RWPE2 (cell line): ENCODE measurements at places on chromosomes 1 and 21.
A peak's percentile ranks its signal among the peaks of the same experiment; 100 is the strongest.

- no peak overlapping the region for H3K27ac ChIP-seq
- H3K36me3 ChIP-seq: no peaks in the 10 kb centered on the region
- H3K4me1 ChIP-seq: no peaks in the 10 kb centered on the region
- H3K27me3 ChIP-seq: no peaks in the 10 kb centered on the region
- H3K4me3 ChIP-seq: no peak overlapping the region
These were observed 13.9 kb upstream of the WDR26 start for GRCh38 chr1:224448453-224449017.

DNA sequence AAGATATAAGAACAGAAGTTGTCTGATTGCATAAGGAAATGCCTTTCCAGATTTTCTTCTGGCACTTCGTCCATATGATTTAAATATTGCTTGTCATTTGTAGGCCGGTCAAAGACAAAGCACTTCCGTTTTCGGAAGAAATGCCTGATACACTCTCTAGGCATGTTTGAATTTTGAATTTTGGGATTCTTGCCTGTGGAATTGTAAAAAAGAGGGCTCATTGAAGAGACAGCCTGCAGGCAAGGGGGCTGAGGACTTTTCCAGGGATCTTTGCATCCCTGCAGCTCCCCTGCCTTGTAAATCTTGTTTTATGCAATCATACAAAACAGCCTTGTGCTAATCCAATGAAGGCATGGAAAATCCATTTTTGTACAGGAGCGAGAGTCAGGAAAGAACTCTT lies 7.4 kb downstream of the GBP4 start:
- H3K4me1 ChIP-seq: no peaks in the 10 kb centered on the region
- H3K4me3 ChIP-seq: no peak overlapping the region
- no peak for DNase-seq
- H3K36me3 ChIP-seq: no peaks in the 10 kb centered on the region

DNA sequence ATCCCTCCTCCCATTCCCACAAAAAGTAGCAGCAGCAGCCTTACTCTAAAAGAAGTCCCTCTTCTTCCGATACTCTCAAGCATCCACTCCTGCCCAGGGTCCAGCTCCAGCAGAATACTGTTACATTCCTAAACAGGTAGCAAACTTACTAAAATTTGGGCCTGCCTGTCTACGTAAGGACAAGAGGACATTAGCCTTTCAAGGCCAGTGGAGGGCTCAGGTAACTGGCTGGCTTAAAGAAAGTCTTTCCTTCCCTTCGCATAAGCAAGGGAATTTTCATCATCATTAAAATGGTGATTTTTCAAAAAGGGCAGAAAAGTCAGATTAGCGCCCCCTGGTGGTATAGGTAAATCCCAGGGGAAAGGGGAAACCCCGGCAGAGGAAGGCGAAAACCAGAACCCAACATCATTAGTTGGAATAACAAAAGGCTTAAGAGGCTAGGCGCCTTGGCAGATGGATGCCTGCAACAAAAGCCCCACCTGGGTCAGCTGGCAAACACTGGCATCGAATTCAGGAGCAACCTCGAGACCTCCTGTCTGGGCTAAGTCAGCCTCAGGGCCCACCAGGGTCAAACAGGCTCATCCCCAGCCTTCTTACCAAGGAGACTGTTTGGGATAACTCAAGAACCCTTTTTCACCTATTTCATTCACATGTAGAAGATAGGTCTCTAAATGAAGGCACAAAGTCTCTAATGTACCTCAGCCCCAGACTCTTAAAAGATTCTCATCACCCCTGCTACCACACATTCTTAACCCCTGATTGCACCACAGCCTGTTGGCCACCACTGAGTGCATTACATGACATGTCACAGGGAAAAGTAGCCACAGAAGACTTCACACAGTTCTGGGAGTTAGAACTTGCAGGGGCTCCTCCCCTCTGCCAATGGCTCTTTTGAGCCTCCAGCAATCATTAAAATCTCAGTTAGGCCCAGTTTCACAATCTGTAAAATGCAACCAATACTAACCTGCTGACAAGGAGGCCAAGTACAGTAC lies 36.7 kb downstream of the ERI3 start:
- DNase-seq: no peak
- H3K4me1 ChIP-seq: no peaks in the 10 kb centered on the region
- no peak overlapping the region for H3K4me3 ChIP-seq
- H3K27ac ChIP-seq: no peak overlapping the region
- no peaks in the 10 kb centered on the region for H3K27me3 ChIP-seq

DNA sequence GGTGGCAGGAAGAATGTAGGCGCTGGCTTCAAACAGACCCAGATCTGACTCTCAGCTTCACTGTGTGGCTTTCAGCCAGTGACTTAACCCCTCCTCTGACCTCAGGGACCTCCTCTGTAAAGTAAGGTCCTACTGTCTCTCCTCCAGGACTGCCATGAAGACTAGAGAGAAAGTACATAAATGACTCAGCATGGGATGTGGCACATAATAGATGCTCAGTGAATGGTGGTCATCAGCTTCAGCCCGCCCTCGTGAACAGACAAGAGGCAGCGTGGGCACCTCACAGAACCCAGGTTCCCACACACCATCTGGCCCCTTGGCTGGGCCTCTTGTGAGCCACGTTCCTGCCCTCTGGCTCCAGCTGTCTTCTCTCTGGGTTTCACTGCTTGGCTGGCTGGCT lies 126.0 kb downstream of the SYF2 start:
- H3K27ac ChIP-seq: no peak overlapping the region
- H3K4me3 ChIP-seq: no peak overlapping the region
- DNase-seq: no peak
- H3K27me3 ChIP-seq: no peaks in the 10 kb centered on the region

GRCh38 chr21:23218667-23219066 lies 2220.5 kb downstream of the NCAM2 start:
- DNase-seq: no peak
- peaks cover 14% of the 10 kb centered on the region for H3K4me1 ChIP-seq
- no peak overlapping the region for H3K4me3 ChIP-seq
- no peaks in the 10 kb centered on the region for H3K27me3 ChIP-seq
- H3K27ac ChIP-seq: no peak overlapping the region
- H3K36me3 ChIP-seq: no peaks in the 10 kb centered on the region

GRCh38 chr1:206112600-206113301 lies 4.4 kb downstream of the AVPR1B start:
- no peak overlapping the region for H3K4me3 ChIP-seq
- no peak for DNase-seq
- no peaks in the 10 kb centered on the region for H3K36me3 ChIP-seq
- peaks cover 6% of the 10 kb centered on the region for H3K27me3 ChIP-seq

GRCh38 chr21:32392299-32392879 lies 423 bp downstream of the URB1 start:
- H3K36me3 ChIP-seq: peaks cover 37% of the 10 kb centered on the region
- H3K27ac ChIP-seq: peak overlapping the region; percentile 50
- peak overlapping the region; percentile 71 for H3K4me3 ChIP-seq

GRCh38 chr1:43074244-43074643 lies 97.8 kb downstream of the EBNA1BP2 start:
- H3K27ac ChIP-seq: no peak overlapping the region
- H3K36me3 ChIP-seq: no peaks in the 10 kb centered on the region
- H3K4me1 ChIP-seq: no peaks in the 10 kb centered on the region
- no peak overlapping the region for H3K4me3 ChIP-seq
- H3K27me3 ChIP-seq: no peaks in the 10 kb centered on the region

GRCh38 chr21:38861056-38861455 lies 55.3 kb downstream of the ETS2 start:
- no peaks in the 10 kb centered on the region for H3K4me1 ChIP-seq
- no peaks in the 10 kb centered on the region for H3K36me3 ChIP-seq
- H3K27me3 ChIP-seq: no peaks in the 10 kb centered on the region

DNA sequence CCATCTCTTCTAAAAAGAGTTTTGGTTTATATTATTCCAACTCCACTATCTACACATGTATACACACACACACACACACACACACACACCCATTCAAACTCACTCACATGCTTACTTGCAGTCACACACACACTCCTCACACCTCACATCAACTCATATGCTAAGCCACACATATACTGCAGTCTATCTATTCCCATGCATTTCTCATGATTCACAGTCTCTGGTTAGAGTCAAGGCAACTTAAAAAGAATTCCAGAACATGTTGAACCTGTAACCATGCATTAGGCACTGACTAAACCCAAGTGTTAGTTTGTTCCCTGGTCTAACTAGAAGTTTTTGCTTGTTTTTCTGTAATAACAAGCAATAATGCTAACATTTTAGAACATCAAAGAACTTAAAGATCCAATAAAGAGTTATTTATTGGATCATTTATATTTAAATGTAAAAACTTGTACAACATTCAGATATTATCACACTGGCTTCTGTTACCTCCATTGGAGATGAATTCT lies 931.1 kb downstream of the PLA2G4A start:
- H3K4me3 ChIP-seq: no peak overlapping the region
- H3K4me1 ChIP-seq: no peaks in the 10 kb centered on the region
- H3K27ac ChIP-seq: no peak overlapping the region
- no peaks in the 10 kb centered on the region for H3K36me3 ChIP-seq
- H3K27me3 ChIP-seq: no peaks in the 10 kb centered on the region

DNA sequence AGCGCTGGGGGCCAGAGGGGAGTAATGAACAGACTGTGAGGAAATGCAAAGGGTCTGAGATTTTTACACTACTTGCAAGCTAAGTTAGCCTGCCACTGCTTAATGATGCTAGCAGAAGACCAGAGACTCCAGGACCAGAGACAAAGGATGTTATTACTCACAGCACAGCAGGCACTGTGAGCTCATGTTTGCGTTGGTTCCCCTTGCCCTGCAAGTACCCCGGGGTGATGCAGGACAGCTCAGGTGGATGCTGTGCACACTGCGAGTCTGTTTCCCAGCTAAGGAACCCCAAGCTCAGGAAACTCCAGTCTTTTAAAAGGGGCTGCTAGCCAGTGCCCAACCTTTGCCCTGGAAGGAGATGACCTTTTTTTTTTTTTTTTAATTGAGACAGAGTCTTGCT lies 1.2 kb downstream of the FHAD1 start:
- no peaks in the 10 kb centered on the region for H3K27me3 ChIP-seq
- DNase-seq: peak; percentile 10
- H3K36me3 ChIP-seq: no peaks in the 10 kb centered on the region
- H3K4me1 ChIP-seq: peaks cover 10% of the 10 kb centered on the region
- no peak overlapping the region for H3K27ac ChIP-seq

DNA sequence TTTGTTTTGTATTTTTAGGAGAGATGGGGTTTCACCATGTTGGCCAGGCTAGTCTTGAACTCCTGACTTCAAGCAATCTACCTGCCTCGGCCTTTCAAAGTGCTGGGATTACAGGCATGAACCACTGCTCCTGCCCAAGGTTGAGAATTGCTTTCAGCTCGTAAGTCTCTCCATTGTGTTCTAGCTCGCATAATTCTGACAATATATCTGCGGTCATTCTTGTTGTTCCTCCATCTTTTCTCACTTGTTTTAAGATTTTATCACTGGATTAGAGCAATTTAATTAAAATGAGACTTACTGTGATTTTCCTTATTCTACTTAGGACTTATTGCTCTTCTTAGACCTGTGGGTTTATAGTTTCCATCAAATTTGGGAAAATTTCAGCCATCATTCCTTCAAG lies 102.9 kb downstream of the AHCTF1 start:
- DNase-seq: no peak
- H3K36me3 ChIP-seq: no peaks in the 10 kb centered on the region
- no peak overlapping the region for H3K27ac ChIP-seq

- no peaks in the 10 kb centered on the region for H3K27me3 ChIP-seq
- DNase-seq: no peak
- no peak overlapping the region for H3K27ac ChIP-seq
These were observed 269.4 kb downstream of the RWDD3 start for GRCh38 chr1:95503278-95504030.

DNA sequence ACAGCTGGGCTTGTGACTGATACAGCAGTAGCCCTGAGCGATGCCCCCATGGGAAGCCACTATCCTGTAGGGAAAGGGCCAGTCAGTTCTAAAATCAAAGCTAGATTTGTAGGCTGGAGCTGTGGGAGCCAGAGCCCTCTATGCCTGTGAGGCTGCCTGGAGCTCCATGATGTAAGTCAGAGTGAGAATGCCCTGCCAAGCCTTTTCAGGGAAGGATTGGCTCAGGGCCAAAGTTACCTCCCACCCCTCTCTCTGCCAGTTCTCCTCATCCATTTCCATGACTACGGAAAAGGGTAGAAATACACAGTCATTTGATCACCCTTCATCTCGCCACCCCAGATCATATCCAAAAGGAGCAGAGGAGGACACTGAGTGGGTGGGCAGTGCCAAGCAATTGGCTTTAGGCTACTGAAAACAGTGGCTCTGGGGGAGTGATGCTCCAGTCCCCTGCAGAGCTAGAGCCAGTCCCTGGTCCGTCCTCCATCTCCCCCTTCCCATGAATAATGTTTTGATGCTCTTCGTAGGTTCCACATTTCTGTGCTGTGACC lies 59.5 kb upstream of the KCNA3 start:
- DNase-seq: no peak
- no peaks in the 10 kb centered on the region for H3K4me1 ChIP-seq
- H3K27ac ChIP-seq: no peak overlapping the region
- no peaks in the 10 kb centered on the region for H3K36me3 ChIP-seq
- H3K27me3 ChIP-seq: no peaks in the 10 kb centered on the region

- no peaks in the 10 kb centered on the region for H3K4me1 ChIP-seq
- H3K4me3 ChIP-seq: no peak overlapping the region
- H3K27ac ChIP-seq: no peak overlapping the region
- no peak for DNase-seq
- no peaks in the 10 kb centered on the region for H3K36me3 ChIP-seq
These were observed 10.2 kb downstream of the ADAM30 start for GRCh38 chr1:119885903-119886783.

GRCh38 chr1:51000160-51000559 lies 30.1 kb downstream of the CDKN2C start:
- H3K4me1 ChIP-seq: no peaks in the 10 kb centered on the region
- H3K36me3 ChIP-seq: no peaks in the 10 kb centered on the region
- no peak overlapping the region for H3K4me3 ChIP-seq
- no peak overlapping the region for H3K27ac ChIP-seq

GRCh38 chr1:26726784-26727183 lies 31.0 kb downstream of the ARID1A start:
- H3K36me3 ChIP-seq: peaks cover 29% of the 10 kb centered on the region
- H3K4me3 ChIP-seq: no peak overlapping the region
- no peak overlapping the region for H3K27ac ChIP-seq
- DNase-seq: no peak
- no peaks in the 10 kb centered on the region for H3K27me3 ChIP-seq

DNA sequence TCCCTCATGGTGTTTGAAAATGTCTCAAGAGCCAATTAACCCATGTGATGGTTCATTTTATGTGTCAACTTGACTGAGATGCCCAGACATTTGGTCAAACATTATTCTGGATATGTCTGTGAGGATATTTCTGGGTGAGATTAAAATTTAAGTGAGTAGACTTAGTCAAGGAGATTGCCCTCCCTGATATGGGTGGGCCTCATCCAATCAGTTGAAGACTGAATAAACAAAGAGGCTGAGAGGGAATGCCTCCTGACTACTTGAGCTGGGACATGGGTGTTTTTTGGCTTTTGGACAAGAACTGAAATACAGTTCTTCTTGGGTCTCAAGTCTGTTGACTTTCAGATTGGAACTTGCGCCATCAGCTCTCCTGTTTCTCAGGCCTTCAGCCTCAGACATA lies 89.4 kb upstream of the SPATA6 start:
- no peak for DNase-seq
- H3K27ac ChIP-seq: no peak overlapping the region
- no peaks in the 10 kb centered on the region for H3K27me3 ChIP-seq
- H3K4me1 ChIP-seq: no peaks in the 10 kb centered on the region
- no peaks in the 10 kb centered on the region for H3K36me3 ChIP-seq

- DNase-seq: no peak
- no peak overlapping the region for H3K27ac ChIP-seq
- H3K4me3 ChIP-seq: no peak overlapping the region
- H3K36me3 ChIP-seq: no peaks in the 10 kb centered on the region
These were observed 14.1 kb downstream of the CCSAP start for GRCh38 chr1:229328598-229329362.

GRCh38 chr1:118788463-118788862 lies 199.7 kb downstream of the TBX15 start:
- DNase-seq: no peak
- H3K36me3 ChIP-seq: no peaks in the 10 kb centered on the region

GRCh38 chr1:178593515-178593914 lies 80.6 kb downstream of the TEX35 start:
- H3K27ac ChIP-seq: no peak overlapping the region
- H3K27me3 ChIP-seq: no peaks in the 10 kb centered on the region
- H3K4me3 ChIP-seq: no peak overlapping the region
- H3K4me1 ChIP-seq: no peaks in the 10 kb centered on the region
